T follicular helper cell (primary cell): ENCODE measurements at places on chromosomes 6 and 20.

GRCh38 chr6:106511288-106512047, 117.8 kb downstream of the RTN4IP1 start:
- peak; percentile 35 for DNase-seq

GRCh38 chr6:146905181-146905704, 299.0 kb upstream of the STXBP5 start:
- DNase-seq = no peak

- DNase-seq = no peak
Measured at GRCh38 chr20:17825960-17826843, 126.4 kb downstream of the BANF2 start.

DNA sequence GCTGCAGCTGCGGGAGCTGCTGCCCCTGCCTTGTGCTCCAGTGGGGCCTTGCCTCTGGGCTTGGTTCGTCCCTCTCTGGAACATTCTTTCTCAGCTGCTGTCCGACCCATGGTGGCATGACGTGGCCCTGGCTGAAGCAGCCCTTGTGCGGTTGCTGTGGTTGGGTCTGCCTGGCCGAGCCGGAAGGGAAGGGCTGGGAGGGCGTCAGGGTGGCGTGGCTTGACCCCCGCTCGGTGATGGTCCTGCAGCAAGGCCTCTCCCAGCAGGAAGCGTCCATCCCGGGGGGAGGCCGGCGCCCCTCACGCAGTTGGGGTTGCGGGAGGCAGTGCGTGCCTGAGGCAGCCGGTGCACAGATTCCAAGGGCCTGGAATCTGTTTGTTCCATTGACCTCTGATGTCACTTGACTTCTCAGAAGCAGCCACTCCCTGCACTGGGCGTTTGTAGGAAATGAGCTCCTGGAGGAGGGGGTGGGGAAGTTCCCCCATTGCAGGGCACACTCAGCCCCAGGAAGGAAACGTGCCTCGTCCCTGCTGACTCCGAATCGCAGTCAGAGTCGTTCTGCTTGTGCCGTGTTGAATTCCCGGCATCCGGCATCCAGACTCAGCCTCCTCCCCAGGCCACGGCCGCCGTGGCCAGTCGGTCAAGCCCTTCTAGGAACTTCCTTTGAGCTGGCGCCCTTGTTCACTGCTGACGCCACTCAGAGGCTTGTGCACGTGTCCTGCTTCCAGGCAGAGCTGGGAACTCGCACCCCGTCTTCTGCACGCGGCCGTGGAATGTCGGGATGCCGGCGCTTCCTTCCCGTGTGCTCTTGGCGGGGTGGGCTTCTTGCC, 9.7 kb upstream of the TNFRSF6B start:
- no peak for DNase-seq

DNA sequence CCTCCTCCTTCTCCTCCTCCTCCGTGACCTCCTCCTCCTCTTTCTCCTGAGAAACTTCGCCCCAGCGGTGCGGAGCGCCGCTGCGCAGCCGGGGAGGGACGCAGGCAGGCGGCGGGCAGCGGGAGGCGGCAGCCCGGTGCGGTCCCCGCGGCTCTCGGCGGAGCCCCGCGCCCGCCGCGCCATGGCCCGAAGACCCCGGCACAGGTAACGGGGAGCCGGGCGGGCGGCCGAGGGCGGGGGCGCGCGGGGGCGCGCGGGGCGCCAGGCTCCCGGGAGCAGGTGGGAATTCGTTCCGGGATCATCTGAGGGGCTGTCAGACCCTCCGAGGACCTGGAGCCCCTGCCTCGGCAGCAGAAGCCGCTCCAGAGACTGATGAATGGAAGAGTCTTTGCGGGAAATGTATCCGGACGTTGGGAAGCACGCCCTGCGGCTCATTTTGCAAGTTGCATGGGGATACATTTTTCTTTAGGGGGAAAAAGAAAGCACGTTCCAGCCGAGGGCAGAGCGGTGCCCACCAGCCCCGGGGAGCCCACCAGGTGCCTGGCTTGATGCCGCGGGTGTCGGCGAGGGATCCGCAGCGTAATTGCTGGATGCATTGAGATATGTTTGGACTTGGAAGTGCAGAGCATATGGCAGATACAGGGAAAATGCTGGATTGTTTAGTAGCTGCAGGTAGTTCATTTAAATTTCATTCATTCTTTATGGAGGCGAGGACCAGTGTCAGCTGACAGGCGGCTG, 394 bp downstream of the MYB start:
- no peak for DNase-seq
